ENCODE measurements at places on chromosomes 1 and 21.

- no peak for DNase-seq
These were observed 613.5 kb downstream of the LMO4 start for GRCh38 chr1:87942165-87942564.

- no peak for DNase-seq
These were observed 4.3 kb downstream of the OSBPL9 start for GRCh38 chr1:51621161-51621560.

DNA sequence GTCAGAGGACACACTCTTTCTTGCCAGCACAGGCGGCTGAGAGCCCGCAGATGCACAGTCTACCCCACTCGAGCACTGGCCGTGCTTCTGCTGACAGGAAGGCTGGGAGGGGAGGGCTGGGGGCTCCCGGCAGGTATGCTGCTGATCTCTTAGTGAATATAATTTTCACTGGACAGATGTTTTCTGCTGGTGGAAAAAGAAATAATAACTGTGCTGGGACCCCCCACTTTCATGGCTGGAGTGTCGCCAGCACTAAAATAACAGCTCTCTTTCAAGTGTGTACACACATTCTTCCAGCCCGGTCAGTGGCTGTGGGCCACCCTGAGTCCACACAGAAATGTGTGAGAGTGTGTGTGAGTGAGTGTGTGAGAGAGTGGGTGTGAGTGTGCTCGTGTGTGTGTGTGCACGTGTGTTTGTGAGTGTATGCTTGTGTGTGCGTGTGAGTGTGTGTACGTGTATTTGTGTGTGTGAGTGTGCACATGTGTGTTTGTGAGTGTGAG is 167.7 kb upstream of the USP24 start:
- no peak for DNase-seq

DNA sequence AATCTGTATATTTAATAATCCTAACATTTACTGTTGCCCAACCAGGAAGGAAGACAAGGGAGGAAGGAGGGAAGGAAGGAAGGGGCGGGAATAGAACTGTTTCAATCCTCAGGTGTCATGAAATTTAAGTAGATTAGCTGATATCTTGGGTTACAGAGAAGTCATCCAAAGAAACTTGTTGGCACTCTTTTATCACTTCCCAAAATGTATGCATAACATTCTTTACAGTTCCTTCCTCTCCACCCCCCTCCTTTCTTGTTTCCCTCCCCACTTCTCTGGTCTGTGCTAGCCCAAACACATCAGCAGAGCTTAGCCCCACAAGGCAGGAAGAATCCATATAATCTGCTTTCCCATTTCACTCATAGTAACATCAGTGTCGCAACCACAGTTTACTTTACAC is 110.9 kb downstream of the ESRRG start:
- no peak for DNase-seq

DNA sequence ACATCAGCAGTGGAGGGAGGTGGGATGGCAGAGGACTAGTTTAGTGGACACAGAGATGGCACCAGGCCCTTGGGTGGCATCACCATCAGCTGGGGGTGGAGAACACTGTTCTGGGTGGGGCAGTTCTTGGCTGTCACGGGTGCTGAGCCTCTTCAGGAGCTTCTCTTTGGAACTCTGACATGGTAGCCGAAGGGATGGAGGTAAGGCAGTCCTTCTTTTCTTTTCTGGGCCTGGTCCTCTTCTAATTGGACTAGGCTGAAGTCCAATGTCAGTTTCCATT is 8.3 kb upstream of the MEF2D start:
- no peak for DNase-seq

DNA sequence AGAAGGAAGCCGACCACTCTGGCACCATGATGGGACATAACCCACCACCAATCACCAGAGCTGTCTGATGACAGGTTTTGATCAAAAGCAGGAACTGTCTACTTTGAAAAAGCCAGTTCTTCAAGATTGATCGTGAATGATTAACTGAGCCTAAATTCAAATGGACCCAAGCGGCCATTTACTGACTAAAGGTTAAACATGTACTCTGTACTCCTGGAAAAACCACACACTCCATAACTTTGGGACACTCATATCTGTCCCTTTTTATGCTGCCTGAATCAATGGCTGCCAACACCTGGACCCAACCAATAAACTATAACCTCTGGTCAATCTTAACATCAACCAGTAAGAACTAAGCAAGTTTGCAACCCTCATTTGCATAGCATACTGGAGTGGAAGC is 206.6 kb downstream of the URB2 start:
- DNase-seq: no peak

All from retinal pigment epithelial cell (primary cell).